GM10248 (cell line): ENCODE measurements at places on chromosomes 13 and 19.

DNA sequence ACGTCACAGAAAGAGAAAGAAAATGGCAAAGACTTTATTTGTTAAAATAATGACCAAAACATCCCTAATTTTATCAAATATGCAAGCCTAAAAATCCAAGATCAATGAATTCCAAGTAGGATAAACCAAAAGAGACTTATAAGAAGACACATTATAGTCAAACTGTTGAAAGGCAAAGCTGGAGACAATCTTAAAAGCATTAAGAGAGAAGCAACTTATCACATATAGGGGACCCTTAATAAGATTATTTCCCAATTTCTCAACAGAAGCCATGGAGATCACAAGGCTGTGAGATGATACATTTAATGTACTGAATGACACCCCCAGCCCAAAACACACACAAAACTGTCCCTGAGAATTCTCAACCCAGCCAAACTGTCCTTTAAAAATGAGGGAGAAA, 228.7 kb downstream of the COG6 start:
- DNase-seq: no peak

DNA sequence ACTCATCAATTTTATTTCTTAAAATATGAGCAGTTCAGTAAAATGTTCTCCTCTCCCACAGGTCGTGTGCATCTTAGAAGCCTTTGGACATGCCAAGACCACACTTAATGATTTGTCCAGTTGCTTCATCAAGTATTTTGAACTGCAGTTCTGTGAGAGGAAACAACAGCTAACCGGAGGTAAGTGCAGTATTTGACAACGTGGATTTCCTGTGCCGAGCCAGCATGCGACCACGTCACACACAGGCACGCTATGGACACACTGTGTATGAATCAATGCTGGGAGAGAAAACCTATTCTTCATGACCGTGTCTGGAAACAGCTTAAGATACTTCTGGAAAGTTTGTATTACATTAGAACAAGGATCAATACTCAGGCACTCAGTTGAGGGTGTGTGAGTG, 268.5 kb downstream of the MYO16 start:
- DNase-seq: no peak

GRCh38 chr13:105016266-105016665, 1519.2 kb downstream of the EFNB2 start:
- no peak for DNase-seq

- no peak for DNase-seq
Measured at GRCh38 chr13:66623129-66623820, 606.9 kb downstream of the PCDH9 start.

- DNase-seq: no peak
Measured at GRCh38 chr19:55426042-55426441, 17.1 kb downstream of the SHISA7 start.

- DNase-seq: no peak
Measured at GRCh38 chr19:17866312-17866963, 5.3 kb upstream of the SLC5A5 start.

- DNase-seq: no peak
Measured at GRCh38 chr13:85541476-85541875, 257.7 kb downstream of the SLITRK6 start.

- DNase-seq: no peak
Measured at GRCh38 chr13:26186995-26187394, 35.1 kb downstream of the RNF6 start.

GRCh38 chr13:28046981-28047380, 53.4 kb downstream of the FLT3 start:
- no peak for DNase-seq

DNA sequence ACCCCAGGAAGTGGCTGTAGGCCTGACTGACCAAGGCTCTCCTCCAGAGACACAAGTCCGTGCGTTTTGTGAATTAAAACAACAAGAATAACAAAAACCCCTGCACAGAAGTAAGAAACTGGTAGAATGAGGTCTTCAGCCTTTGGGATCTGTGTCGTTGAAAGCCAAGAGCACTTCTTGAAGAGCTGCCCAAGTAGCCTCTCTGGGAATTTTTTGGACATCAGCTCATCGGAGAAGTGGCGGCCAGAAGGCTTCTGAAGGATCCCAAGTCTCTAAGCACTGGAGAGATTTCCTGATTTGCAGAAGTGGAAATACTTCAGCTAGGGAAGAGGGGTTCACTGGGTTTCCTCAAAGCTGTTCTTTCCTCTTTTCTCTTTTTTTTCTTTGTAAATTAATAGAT, 100.4 kb upstream of the ZNF536 start:
- DNase-seq: no peak

DNA sequence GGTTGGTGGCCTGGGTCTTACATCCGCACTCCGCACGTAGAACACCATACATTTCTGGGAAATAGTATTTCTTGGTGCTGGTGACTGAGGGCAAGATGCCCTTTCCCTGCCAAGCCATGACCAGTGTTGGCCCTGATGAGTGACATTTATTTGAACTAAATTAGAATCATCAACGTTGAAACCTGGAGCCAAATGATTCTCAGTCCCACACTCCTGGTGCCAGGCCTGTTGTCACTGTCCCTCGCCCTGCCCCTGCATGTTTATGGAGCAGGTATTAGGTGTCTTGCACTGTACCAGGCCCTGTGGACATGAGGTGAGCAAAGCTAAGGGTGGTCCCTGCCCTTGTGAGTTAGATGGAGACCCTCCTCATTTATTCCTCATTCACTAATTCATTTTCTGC, 5.8 kb downstream of the CHST8 start:
- DNase-seq: no peak

DNA sequence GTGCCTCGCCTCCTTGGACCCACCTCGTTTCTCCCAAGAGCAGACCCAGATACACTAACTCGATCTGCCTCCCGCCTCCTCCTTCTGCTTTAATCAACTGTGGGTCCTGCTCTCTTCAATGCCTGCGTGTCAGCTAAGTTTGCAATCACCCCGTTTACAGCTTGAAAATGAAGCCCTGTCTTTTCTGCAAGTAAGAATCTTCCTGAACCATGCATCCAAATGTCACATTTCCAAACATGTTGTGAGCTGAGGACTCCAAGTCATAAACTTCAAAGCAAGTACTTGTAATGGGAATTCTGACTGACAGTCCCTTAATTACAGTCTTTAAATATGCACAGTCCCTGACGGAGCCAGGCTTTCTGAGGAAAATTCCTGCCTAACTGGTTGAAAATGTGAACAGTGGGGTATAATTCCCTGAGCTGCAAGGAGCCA, 154.9 kb upstream of the UQCRFS1 start:
- DNase-seq: peak; percentile 2

GRCh38 chr19:2240881-2241760, 4.5 kb downstream of the SF3A2 start:
- no peak for DNase-seq

DNA sequence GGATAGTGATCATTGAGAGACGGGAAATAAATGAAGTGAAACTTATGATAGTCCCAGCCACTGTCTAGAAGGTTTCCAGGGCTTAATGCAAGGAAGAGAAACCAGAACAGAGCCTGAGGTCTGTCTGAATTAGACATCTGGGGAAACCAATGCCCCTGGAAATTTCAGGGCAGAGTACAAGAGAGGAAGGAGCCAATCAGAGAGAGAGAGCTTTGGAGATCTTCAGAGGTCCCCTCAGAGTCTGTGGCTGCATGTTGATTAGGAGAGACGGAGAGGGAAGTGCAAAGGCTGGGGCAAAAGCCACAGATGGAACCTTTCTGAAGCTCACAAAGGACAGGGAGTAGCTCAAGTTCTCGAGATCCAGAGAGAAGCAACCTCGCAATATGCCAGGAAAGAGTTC, 378.0 kb downstream of the DNAJC15 start:
- DNase-seq: no peak

DNA sequence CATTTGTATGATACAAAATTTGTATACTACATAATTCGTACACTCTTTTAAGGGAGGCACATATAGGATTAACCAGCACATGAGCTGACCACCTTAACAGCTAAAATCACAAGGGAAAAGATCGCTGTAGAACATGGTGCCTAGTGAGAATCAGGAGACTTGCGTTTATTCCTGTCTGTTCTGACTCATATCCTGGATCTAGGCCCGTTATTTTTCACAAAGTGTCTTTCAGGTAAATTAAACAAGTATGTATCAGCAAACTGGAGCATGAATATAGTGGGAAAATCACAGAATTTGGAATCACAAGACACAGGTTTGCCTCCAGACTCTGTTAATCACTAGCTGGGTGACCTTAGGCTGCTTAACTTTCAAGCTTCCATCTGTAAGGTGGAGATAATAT, 47.5 kb upstream of the ESD start:
- DNase-seq: no peak

DNA sequence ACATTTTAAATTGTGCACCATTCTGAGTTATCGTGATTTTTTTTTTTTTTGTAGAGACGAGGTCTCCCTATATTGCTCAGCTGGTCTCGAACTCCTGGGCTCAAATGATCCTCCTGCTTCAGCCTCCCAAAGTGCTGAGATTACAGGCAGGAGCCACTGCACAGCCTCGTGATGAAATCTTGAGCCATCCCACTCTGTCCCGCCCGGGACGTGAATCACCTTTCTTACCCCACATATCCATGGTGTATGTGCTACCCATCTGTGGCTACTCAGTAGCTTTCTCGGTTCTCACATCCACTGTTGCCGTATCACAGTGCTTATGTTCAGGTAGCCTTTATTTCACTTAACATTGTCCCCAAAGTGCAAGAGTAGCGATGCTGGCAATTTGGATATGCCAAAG, 26.5 kb downstream of the PAK4 start:
- DNase-seq: no peak

DNA sequence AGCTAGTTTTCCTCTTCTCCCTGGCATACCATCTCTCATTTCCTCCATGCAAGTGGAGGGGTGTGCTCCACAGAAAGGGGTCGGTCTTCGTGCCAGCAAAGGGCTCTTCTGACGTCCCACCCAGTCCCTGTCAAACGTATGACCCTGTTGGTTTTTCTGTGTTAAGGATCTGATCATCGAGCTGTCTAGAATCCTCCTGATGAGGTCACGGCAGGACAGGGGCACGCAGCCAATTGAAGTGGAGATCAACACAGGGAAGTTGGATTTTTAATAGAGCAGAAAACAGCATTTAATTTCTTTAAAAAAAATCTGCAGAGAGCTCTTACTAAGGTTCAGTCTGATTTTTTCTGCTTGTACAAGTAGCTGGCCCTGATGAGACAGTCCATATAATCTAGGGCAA, 339.4 kb downstream of the TEX29 start:
- no peak for DNase-seq

DNA sequence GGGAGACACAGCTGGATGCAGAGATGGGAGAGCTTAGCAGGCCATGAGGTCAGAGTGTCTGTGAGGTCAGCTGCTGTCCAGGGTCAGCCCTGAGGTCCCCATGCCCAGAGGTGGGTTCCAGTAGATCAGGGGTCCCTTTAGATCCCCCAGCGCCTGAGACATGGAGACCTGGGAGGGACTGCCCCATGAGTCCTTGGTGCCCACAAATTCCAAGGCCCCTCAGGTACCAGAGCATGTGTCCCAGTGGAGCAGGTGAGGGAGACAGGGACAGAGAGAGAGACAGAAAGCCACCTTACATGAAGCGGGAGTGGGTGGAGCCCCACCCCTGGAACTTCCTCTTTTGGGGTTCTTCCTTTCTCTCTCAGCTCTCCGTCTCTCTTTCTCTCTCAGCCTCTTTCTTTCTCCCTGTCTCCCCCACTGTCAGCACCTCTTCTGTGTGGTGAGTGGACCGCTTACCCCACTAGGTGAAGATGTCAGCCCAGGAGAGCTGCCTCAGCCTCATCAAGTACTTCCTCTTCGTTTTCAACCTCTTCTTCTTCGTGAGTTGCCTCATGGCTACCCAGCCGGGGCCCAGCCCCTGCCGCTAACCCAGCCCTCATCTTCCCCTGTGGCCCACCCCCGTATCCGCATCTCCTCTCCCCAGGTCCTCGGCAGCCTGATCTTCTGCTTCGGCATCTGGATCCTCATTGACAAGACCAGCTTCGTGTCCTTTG, at the start of gene CD37:
Gene CD37, plus strand, starts transcription at position 336 of the 713 bp plus-strand sequence. Its CDS starts 135 bp downstream, at position 471.
- DNase-seq: peak; percentile 78

GRCh38 chr13:60448907-60449510, 52.0 kb downstream of the TDRD3 start:
- DNase-seq: peak; percentile 22

DNA sequence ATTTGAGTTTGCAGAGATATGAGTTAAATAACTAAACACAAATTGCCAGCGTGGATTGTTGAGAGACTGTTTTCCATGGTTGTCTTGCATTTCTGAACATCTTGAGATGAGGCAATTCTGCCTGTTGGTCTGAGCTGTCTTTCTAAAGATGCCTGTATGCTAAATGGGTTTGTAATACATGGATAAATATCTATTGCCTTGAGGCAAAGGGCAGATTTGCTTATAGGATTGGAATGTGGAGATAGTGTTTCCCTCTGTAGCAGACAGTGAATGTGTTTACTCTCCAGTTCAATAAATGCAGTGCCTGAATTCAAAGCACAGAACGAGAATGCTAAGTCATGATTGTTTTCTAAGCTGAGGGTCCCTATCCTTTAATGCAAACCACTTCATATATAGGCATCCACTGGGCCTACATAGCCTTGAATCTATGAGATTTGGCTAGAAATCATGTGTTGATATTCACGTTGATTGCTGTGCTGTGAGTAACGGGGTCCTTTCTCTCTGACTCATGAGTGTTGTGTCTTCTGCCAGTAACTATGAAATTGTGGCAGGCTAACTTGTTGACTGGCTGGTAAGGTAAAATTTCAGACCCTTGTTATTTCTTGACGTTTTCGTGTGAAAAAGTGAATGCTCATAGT, 2554.8 kb downstream of the PCDH9 start:
- DNase-seq: no peak

DNA sequence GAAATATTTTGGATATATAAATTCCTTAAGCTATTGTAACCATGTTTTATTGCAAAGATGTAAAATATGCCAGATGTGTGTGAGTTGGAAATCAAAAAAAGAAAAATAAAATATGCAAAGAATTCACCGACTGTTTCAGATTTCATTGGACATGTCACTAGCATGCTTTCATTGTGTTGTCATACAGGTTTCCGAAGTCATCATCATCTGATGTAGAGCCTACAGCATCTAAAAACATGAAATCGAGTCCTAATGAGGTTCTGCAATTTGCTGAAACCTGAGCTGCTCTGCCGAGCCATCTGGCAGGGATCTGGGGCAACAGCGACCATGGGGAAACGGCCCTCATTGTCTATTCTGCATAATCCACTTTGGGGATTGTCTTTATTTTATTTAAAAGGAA, 196.1 kb upstream of the MAB21L1 start:
- DNase-seq: no peak

GRCh38 chr13:46313432-46314257, 73.4 kb downstream of the RUBCNL start:
- DNase-seq: no peak

GRCh38 chr13:72692884-72693514, 34.4 kb downstream of the MZT1 start:
- DNase-seq: no peak

DNA sequence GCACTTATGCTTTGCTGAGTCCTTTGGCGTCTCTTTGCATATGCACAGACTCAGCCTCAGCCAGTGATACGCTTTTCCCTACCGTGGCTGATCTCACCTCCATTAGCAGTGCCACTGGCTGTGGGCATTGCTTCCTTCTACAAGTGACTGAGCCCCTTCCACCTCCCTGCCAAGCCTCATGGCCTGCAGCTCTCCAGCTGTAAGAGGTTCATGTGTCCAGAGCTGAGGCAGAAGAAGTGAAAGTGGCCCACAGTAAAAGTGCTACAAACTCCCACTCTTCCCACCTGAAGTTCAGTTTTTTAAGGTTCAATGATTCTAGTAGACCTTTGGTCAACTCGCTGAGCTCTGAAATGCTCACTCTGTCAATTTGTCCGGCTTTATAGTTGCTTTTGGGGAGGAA, 44.7 kb downstream of the SMARCA4 start:
- no peak for DNase-seq
